ENCODE measurements at places on chromosomes 7 and 10. TPM values are rescaled to one million over a fixed set of nuclear protein-coding genes. Genes with fewer than 3 reads are reported as not detected.

The CCDC7 gene
- total RNA-seq, result 16.4 TPM

The COL1A2 gene
- total RNA-seq, result 144 TPM

The CALHM1 gene
- not detected for total RNA-seq

The SPDYE5 gene
- total RNA-seq, result not detected

The FOXP2 gene
- not detected for total RNA-seq

The GPR146 gene
- 2.4 TPM for total RNA-seq

The IGFBP1 gene
- total RNA-seq, result not detected

The MYH16 gene
- total RNA-seq, result not detected

The ZNF438 gene
- 2.6 TPM for total RNA-seq

The SUN3 gene
- total RNA-seq, result not detected

The TMEM213 gene
- total RNA-seq, result not detected

The PSD gene
- total RNA-seq, result 7.3 TPM

The CTAGE8 gene
- total RNA-seq, result 2.8 TPM

The AMPH gene
- 2.1 TPM for total RNA-seq

The COL28A1 gene
- total RNA-seq, result 0.34 TPM

The ATOH7 gene
- not detected for total RNA-seq

The TDRD1 gene
- not detected for total RNA-seq

The HILPDA gene
- 33.9 TPM for total RNA-seq

The KEL gene
- not detected for total RNA-seq

The LRIT1 gene
- not detected for total RNA-seq

The MEOX2 gene
- not detected for total RNA-seq

The IL6 gene
- not detected for total RNA-seq

- DNase-seq, result no peak
These were observed 395.4 kb upstream of the NFE2L3 start for GRCh38 chr7:25756601-25757000.

DNA sequence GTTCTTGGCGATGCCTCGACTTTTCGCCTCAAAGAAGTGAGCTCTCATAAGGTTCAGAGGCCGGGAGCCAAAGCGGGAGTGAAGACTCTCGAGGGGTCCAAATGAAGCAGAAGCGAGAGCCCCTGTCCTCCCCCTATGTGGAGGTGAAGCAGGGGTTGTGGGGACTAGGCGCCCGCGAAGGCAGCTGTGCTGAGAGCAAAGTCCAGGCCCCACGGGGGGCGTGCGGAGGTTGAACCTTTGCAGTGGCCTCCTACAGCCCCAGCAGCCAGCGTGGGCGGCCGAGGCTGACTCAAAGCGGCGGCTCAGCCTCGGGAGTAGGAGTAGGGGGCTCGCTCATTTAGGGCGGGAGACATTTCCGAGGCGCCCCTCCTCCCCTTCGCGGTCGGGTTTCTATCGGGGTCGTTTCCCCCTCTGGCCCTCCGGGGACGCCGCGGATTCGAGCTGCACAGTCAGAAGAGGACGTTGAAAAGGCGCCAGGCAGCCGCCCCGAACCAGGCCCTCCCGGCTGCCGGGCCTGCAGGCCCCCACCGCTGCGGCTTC, 553 bp upstream of the ADD3 start:
- no peak for DNase-seq

DNA sequence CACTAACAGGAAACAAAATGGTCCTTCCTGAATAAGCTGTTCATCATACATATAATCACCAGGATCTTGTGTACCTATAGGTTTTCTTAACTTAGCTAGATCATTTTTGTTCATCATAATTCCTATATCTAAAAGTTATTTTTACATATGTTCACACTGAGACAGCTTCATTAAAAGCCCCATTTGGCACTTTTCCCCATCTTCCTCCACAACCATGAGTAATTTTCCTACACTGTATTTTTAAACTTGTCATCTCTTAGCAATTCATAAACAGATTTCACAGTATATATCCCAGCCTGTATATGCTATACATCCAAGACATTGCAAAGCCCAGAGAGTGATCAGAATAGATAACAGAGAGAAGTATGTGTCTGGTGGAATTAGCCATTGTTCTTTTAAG, 28.3 kb downstream of the ZNF365 start:
- DNase-seq, result no peak

- no peak for DNase-seq
These were observed 39.4 kb downstream of the EMX2 start for GRCh38 chr10:117581961-117582360.

GRCh38 chr7:142770661-142771352, at the start of gene PRSS2:
TSS of gene PRSS2 (plus strand) at chr7:142770970. CDS start at chr7:142770983, 13 bp downstream.
- no peak for DNase-seq

- no peak for DNase-seq
These were observed 130.9 kb downstream of the EMX2 start for GRCh38 chr10:117673230-117674010.

GRCh38 chr10:127492607-127493250, 56.4 kb upstream of the NPS start:
- no peak for DNase-seq

DNA sequence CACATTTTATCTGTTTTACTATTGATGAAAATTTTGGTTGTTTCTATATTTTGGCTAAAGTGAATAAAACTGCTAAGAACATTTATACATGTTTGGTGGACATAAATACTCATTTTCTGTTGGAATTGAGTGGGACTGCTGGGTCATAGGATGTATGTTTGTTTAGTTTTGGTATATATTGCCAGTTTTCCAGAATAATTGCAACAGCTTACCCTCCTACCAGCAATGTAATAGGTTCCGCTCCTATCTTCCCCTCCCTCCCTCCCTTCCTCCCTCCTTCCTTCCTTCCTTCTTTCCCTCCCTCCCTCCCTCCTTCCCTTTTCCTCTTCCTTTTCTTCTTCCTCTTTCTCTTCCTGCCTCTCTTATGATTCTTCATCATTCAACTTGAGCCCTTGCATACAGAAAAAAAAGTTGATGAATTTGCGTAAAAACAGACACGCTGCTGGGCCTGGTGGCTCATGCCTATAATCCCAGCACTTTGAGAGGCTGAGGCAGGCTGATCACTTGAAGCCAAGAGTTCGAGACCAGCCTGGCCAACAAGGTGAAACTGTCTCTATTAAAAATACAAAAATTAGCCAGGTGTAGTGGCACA, 23.5 kb downstream of the VKORC1L1 start:
- DNase-seq, result no peak

- no peak for DNase-seq
These were observed 106.2 kb downstream of the ELAPOR2 start for GRCh38 chr7:86953219-86953618.

GRCh38 chr7:20216406-20217036, 663 bp downstream of the MACC1 start:
- DNase-seq, result no peak

- DNase-seq, result no peak
These were observed 1303.0 kb downstream of the GATA3 start for GRCh38 chr10:9357471-9357870.

- DNase-seq, result no peak
These were observed 334.8 kb downstream of the PARD3 start for GRCh38 chr10:34480345-34480744.

DNA sequence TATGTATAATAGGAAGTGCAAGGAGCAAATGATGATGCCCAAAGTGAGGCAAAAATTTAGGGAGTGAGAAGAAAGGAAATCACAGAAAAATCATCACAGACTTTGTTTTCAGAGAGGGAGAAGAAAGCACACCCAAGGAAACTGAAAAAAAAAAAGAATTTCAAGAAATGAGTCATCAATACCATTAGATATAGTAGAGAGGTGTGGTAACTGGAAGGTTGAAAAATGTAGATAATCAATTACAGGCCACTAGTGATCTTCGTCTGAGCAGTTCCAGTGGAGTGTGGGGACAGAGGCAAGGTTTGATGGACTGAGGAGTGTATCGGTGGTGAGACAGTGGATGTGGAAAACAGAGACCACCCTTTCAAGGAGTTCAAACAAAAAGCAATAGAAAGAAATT, 31.7 kb downstream of the ASB4 start:
- DNase-seq, result no peak

GRCh38 chr10:28952523-28952922, 275.2 kb downstream of the BAMBI start:
- DNase-seq, result no peak

GRCh38 chr10:109103278-109103677, 820.0 kb downstream of the XPNPEP1 start:
- no peak for DNase-seq

GRCh38 chr7:44634839-44635591, 28.6 kb downstream of the OGDH start:
- DNase-seq, result no peak

DNA sequence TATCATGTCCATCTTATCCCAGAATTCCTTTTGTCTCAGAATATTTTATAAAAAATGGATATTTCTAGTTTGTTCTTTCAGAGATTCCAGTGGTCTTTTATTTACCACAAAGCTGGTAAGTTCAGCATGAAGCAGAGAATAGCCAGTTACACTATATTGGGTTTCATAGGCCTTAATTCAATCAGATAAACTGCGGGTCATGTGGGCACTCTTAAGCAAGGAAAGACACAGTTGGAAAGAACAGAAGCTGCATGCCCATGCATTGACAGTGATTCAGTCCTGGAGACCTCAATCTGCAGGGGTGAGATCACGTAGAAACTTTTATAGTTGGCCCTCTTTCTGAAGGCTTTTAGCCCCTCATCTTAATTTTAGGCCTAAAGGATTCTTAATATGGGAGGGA, 281.3 kb upstream of the IGFBP3 start:
- no peak for DNase-seq

GRCh38 chr10:1267568-1267967, 211.4 kb downstream of the WDR37 start:
- no peak for DNase-seq

GRCh38 chr10:58896229-58896628, 280.2 kb upstream of the PHYHIPL start:
- no peak for DNase-seq

DNA sequence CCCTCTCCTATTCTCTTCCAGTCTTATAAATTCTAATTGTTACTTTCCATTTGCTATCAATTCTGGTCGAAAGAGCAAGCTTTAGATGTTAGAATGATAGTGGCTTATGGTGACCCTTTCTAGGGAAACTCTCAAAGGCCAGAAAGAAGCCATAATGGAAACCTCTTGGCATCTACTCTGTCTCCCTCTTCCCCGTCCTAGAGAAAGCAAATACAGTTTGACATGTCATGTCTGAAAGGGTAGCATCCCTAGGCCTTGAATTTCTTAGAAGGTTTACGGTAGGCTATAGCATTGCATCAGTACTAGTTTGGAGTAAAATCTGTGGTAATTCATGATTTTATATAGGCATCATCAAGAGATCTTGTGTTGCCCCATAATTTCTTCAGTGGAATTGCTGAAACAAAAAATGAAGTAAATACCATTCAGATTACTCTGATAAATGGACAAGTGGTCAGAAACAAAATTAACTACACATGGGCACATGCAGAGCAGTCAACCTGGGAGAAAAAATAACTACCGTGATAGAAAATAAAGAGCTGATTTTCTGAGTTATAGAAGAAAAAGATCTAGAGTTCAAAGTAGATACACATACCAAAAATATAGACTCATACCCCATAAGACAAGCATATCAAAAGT, 4.4 kb downstream of the PRKAR2B start:
- no peak for DNase-seq

- DNase-seq, result no peak
These were observed 458.2 kb upstream of the NPVF start for GRCh38 chr7:25686493-25686892.

- no peak for DNase-seq
These were observed 18.3 kb downstream of the GOT1 start for GRCh38 chr10:99412099-99412498.

GRCh38 chr10:24416248-24416647, 207.3 kb downstream of the KIAA1217 start:
- no peak for DNase-seq

GRCh38 chr7:158484801-158485531, 102.7 kb downstream of the PTPRN2 start:
- no peak for DNase-seq

GRCh38 chr10:70266701-70267100, 17.1 kb downstream of the NPFFR1 start:
- no peak for DNase-seq

- no peak for DNase-seq
These were observed 64.4 kb downstream of the LHPP start for GRCh38 chr10:124525751-124526600.

- no peak for DNase-seq
These were observed 129.2 kb upstream of the SEC61G start for GRCh38 chr7:54888067-54888733.

DNA sequence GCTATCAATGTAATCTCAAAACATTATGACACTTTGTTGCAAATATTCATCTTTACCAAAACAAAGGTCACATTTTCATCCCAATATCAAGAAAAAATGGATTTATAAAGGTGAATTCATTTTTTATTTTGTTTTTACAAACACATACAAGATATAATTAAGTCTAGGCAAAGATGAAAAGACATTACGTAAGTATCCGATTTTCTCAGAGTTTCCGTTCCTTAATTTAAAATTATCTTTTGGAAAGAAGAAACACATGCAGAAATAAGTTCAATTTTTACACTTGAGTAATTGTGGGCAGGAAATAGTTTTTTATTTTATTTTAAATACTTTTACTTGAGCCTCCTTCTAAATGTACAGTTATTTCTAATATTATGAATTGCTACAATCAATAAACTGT, 24.6 kb downstream of the RTKN2 start:
- no peak for DNase-seq

GRCh38 chr7:73891178-73891885, 30.4 kb downstream of the TMEM270 start:
- DNase-seq, result no peak

DNA sequence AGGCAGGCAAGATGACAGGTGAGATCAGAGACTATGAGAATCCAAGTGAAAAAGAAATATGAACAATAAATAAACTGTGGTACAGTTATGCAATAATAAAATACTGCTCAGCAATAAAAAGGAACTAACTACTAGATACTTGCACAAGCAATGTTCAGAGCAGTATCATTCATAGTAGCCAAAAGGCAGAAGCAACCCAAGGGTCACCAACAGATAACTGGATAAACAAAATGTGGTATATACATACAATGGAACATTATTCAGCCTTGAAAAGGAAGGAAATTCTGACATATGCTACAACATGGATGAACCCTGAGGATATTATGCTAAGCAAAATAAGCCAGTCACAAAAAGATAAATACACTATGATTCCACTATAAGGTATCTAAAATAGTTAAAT, 76.9 kb upstream of the KCNIP2 start:
- no peak for DNase-seq

GRCh38 chr10:132838346-132838970, 52.5 kb upstream of the NKX6-2 start:
- no peak for DNase-seq

GRCh38 chr7:77413128-77413527, 3.0 kb downstream of the GSAP start:
- DNase-seq, result no peak

DNA sequence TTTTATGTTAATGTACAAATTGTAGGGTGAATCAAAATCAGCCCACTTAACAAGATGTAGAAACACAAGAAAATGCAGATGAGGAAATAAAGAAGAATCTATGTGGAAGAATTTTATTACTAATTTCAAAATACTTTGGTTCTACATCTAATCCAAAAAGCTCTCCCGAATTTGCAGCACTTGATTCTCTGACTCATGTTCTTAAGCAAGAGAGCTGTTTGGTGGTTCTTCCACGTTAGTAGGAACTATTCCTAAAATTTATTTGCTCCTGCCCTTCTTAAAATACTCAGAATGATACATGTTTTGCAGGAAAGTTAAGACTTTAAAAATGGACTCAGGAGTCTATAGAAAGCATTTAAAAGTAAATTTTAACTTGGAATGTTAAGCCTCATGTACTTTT, 91.8 kb downstream of the ZMYND11 start:
- no peak for DNase-seq

- DNase-seq, result no peak
These were observed 2.7 kb downstream of the PUS7 start for GRCh38 chr7:105519353-105519752.
